CD4-positive, alpha-beta T cell treated with Interleukin-6 for 4 hours (primary cell): ENCODE measurements at places on chromosomes 4 and X.

- DNase-seq, result no peak
These were observed 136.6 kb downstream of the AFF1 start for GRCh38 chr4:87071401-87071800.

DNA sequence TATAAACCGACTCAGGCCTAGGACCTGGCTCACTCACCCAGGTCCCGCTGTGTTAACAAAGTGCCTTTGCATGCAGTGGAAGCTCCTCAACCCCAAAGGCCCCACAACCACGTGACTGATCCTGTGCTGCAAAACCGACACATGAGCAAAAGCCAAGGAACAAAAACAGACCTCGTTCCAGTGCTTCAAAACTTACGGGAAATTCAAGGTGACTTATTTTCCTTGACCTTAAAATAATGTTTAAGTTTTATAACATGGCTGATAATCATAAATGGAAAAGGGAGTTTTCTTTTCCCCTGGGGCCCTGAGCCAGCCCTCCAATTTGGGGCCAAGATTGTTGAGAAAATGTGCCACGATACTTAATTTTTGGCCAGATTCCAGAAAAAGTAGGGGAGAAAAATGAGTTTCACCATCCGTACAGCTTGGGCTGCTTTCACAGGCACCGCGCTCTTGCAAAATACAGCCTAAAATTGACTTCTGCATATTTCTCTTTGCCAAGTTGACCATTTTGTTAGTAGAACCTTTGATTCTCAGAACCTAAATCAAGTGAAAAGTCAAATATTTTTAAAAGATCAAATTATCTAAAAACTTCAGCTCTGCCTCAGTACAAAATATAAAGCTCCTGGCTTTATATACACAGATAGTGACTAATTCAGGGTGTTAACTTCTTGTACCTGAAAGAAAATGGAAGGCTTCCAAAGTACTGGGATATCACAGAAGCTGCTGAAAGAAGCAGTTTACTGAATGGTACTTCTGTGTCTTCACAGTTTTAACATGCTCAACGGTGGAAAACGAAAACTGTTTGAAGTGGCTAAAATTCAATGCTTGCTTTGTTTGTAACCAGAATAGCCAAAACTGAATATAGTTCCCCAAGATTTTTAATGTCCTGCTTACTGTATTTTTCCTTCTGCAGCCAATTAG is 93.8 kb downstream of the APBB2 start:
- DNase-seq, result no peak

DNA sequence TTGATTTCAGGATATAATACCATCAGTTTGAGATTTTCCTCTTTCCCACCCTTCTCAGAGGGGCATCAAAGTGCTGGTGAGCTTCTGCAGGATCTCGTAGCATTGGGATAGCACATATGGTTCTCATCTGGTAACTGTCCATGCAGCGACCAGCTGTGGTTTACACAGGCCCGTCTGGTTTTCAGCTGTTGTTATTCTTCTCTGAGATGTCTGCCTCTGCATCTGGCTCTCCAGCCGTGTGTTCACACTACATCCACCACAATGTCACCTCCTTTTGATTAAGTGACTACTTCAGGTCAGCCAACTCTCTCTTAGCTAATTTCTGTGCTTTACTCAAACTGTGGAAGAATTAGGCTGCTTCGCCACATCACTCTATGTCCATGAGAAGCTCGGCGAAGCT is 676.7 kb upstream of the TENM3 start:
- DNase-seq, result no peak

DNA sequence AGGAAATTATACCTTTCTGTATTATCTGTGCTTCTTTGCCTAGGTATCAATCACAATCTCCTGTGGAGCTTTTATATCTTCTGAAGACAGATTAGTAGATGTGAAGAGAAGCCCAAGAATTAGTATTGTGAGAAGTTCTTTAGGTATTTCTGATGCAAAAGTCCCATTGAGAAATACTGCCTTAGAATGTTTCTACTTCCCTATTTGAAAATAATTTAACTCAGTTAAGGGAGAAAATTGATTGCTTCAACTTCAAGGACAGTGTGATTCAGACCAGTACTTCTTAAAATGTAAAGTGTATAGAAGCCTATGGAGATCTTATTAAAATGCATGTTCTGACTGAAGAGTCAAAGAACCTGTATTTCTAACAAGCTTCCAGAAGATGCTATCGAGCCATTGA is 9.0 kb downstream of the EIF1AX start:
- DNase-seq, result no peak

- DNase-seq, result peak; percentile 31
These were observed 85.0 kb upstream of the ZNF81 start for GRCh38 chrX:47751670-47752069.

DNA sequence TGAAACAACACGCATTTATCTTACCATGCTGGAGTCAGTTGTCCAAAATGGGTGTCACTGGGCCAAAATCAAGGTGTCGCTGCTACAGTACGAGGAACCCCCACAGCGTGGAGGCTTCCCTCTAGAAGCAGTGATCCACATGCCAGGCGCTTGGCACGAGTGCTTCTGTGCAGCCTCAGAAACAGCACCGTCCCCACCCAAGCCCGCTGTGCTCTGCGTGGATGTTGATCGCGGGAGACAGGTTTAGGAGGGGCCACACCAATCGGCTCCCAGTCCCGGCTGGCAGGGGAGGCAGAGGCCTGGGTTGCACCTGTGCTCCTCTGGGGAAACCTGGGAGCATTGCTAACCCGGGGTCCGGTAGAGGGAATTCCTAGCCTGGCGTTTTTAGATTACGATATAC is 165.5 kb upstream of the PSAPL1 start:
- no peak for DNase-seq

GRCh38 chr4:60396341-60397049 is 803.6 kb upstream of the ADGRL3 start:
- DNase-seq, result no peak

GRCh38 chrX:113408843-113409242 is 568.2 kb upstream of the AMOT start:
- DNase-seq, result no peak

DNA sequence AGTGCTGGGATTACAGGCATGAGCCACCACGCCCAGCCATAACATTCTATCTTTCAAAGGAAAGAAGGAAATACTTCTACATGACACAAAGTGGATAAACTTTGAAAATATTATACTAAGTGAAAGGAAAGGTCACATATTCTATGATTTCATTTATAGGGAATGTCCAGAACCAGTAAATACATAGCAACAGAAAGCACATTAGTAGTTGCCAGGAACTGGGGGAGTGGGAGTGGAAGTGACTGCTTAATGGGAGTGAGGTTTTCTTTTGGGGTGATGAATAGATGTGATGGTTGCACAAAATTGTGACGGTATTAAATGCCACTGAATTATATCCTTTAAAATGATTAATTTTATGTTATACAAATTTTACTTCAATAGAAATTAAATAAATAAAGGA is 95.7 kb upstream of the IL15 start:
- no peak for DNase-seq

- DNase-seq, result no peak
These were observed 192.1 kb downstream of the SPRY1 start for GRCh38 chr4:123588631-123589241.

GRCh38 chrX:147626605-147627004 is 285.1 kb upstream of the FMR1 start:
- no peak for DNase-seq

DNA sequence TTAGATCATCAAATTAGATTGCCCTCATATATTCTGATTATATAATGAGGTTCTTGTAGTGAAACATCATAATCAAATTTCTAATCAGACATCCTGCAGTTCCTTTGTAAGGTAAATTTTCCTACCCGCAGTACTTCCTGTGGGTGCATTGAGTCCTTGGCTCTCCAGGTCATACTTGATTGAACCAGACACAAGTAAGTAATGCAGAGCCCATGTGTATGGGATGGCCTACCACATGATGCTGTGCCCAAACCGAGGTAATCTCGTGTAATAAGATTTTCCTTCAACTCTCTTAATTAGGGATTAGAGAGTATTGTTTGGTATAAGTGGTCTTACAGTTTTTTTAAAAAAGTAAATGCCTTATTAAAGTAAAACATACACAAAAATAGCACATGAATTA is 1841.8 kb downstream of the PCDH7 start:
- no peak for DNase-seq

- DNase-seq, result no peak
These were observed 176.0 kb downstream of the COX18 start for GRCh38 chr4:72893354-72894066.

- DNase-seq, result no peak
These were observed 19.2 kb upstream of the FAAH2 start for GRCh38 chrX:57267308-57267707.

GRCh38 chr4:29565256-29565655 is 1154.9 kb upstream of the PCDH7 start:
- DNase-seq, result no peak

- no peak for DNase-seq
These were observed 10.5 kb downstream of the SEPTIN11 start for GRCh38 chr4:76960014-76960413.

DNA sequence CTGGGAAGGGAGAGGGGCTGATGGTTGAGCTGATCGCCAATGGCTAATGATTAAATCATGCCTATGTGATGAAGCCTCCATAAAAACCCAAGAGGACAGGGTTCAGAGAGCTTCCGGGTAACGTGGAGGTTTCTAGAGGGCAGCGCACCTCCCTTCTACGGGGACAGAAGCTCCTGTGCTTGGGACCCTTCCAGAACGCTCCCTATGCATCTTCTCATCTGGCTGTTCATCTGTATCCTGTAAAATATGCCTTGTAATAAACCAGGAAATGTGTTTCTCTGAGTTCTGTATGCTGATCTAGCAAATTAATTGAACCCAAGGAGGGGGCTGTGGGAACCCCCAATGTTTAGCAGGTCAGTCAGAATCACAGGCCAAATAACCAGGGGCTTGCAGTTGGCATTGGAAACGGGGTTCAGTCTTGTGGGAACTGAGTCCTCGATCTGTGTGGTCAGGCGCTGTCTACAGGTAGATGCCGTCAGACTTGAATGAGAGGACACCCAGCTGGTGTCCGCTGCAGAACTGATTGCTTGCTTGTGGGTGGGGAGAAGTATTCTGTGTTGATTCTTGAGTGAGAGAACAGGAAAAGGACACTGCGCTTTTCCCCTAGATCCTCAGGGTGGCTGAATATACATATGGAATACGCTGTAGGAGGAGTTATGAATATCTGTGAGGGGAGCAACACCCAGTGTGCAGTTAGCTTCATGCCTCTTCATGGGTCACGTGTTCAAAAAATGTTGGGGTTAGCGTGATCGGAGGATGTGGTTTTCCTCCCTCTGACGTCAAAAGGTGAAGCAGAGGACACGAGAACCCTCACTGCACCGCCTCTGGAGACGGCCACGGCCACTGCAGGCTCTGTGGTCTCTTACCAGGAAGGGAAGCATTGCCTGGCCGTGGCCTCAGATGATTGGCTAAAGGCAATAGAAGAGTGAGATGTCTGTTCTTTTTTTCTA is 29.2 kb downstream of the HTT-AS start:
- peak; percentile 58 for DNase-seq

GRCh38 chr4:169345316-169345721 is 74.6 kb upstream of the SH3RF1 start:
- DNase-seq, result no peak

DNA sequence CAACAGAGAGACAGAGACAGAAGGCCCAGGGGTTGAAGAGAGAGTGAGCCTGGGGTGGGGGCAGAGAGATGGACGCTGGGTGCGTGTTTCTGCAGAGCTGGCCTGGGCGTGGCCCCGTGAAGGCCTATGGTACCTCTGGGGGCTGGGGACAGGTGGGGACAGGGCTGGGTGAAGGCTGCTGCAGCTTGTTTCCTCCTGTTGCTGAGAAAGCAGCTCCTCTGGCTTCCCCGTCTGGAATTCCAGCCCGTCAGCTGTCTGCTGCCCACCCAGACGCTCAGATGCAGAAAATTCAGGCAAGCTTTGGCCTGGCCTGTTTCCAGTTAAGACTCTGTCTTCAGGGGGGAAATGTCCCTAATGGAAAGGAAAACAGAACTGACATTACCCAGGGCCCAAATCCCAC is 76.8 kb upstream of the PSAPL1 start:
- DNase-seq, result no peak

- DNase-seq, result no peak
These were observed 17.2 kb upstream of the SCRG1 start for GRCh38 chr4:173415885-173416653.

GRCh38 chrX:41796046-41796445 is 72.1 kb downstream of the GPR82 start:
- no peak for DNase-seq
